Vagina (tissue), 2 donors: ENCODE measurements at places on chromosomes 6 and 20.

- no peak for DNase-seq
These were observed 102.6 kb upstream of the GJE1 start for GRCh38 chr6:142030115-142030619.

- no peak for DNase-seq
These were observed 209.8 kb downstream of the ZMYND8 start for GRCh38 chr20:47146686-47147085.

DNA sequence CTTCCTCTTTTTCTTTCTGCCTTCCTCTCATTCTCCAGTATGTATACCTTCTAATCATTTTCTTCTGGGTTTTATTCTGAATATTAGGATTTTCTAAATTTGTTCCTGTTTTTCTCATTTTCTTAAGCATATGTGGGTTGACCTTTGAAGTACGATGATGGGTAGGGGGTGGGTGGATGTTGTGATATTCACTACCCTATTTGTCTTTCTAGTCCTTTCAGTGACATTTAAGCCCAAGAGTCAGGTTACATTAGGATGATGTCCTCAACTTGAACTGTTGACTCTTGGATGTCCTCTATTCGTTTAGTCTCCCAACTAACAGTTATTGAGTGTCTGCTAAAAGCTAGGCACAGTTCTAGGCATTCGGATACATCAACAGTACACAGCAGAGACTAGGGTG, 7.3 kb downstream of the ABT1 start:
- DNase-seq, result no peak

DNA sequence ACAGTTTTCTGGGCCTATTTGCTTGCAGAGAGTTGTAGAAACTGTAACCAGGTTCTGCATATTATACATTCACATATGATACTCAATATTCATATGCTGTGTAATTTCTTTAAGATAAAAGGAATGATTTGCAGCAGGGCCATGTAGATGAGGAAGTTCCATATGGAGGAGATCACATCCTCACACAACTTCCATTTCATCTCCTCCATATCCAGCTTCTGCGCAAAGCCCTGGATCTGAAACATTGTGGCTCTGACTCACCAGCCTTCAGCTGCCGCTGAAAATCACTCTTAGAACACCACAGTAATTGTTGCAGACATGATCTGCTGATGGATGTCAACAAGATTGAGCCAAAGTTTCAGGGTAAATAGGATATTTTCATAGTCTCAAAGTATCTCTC, 57.7 kb downstream of the PXDC1 start:
- no peak for DNase-seq

DNA sequence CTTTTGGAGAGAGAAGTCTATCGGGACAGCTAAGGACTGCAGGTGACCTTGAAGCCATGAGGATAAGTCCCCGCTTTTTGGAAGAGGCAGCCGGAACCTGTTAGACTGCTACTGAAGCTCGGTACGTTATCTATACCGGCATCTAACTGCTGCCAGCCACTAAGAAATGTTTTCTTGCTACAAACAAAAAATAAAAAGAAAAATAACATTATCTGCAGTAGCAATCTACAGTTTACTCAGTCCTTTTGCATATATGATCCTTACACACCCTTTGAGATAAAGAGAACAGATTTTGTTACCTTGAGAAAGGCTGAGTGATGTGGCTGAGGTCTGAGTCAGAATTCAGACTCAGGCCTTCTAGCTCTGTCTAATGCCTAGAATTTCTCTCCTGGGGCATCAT, 314.6 kb downstream of the CDH26 start:
- DNase-seq, result no peak

- DNase-seq, result no peak
These were observed 197.5 kb downstream of the FRK start for GRCh38 chr6:115863211-115863610.

GRCh38 chr20:50625986-50626677, 65.2 kb downstream of the RIPOR3 start:
- no peak for DNase-seq
